ENCODE measurements at places on chromosomes 6 and 20. TPM values are rescaled to one million over a fixed set of nuclear protein-coding genes. Genes with fewer than 3 reads are reported as not detected.

The GRM1 gene
- total RNA-seq = not detected

GRCh38 chr20:58851221-58851968 is 693 bp upstream of the GNAS-AS1 start:
- no peaks in the 10 kb centered on the region for H3K36me3 ChIP-seq
- peaks cover 31% of the 10 kb centered on the region for H3K27me3 ChIP-seq
- no peak for DNase-seq
- peak overlapping the region; percentile 43 for H3K4me3 ChIP-seq
- H3K4me1 ChIP-seq = peaks cover 52% of the 10 kb centered on the region

The CCN2 gene
- not detected for total RNA-seq

The RGL2 gene
- 91.4 TPM for total RNA-seq

- peaks cover 39% of the 10 kb centered on the region for H3K36me3 ChIP-seq
- H3K4me3 ChIP-seq = no peak overlapping the region
- DNase-seq = no peak
- H3K4me1 ChIP-seq = no peaks in the 10 kb centered on the region
- no peak overlapping the region for H3K27ac ChIP-seq
Measured at GRCh38 chr6:44446626-44447300, 59.3 kb downstream of the CDC5L start.

GRCh38 chr20:653110-653589 is at the start of gene SRXN1:
Gene SRXN1, minus strand, starts transcription at chr20:653200. Its CDS starts 15 bp downstream, at chr20:653185.
- H3K4me1 ChIP-seq = peaks cover 22% of the 10 kb centered on the region
- peak; percentile 83 for DNase-seq
- H3K36me3 ChIP-seq = peaks cover 3% of the 10 kb centered on the region
- H3K4me3 ChIP-seq = peak within 1 kb of the TSS; percentile 59

The TRMT6 gene
- total RNA-seq = 13.0 TPM

DNA sequence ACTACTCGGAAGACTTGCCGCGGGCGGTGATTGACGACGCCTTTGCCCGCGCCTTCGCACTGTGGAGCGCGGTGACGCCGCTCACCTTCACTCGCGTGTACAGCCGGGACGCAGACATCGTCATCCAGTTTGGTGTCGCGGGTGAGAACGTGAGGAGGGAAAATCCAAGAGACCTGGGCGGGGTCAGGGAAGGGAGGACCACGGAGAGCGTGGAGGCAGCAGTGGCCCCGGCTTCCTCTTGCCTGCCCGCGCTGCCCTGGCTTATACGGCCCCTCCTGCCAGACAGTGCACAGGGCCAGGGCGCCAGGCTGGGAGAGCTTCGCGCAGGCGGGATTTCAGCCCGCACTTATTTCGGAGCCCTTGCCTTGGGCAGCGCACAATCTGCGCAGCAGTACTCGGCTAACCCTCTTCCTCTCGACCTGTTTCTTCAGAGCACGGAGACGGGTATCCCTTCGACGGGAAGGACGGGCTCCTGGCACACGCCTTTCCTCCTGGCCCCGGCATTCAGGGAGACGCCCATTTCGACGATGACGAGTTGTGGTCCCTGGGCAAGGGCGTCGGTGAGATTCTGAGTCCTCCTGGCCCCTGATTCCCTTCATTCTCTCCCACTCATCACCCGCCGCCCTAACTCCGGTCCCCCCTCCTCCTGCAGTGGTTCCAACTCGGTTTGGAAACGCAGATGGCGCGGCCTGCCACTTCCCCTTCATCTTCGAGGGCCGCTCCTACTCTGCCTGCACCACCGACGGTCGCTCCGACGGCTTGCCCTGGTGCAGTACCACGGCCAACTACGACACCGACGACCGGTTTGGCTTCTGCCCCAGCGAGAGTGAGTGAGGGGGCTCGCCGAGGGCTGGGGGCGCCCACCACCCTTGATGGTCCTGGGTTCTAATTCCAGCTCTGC is 2.0 kb downstream of the MMP9 start:
- DNase-seq = peak; percentile 58
- H3K4me3 ChIP-seq = no peak overlapping the region
- H3K4me1 ChIP-seq = peaks cover 82% of the 10 kb centered on the region

- no peaks in the 10 kb centered on the region for H3K4me1 ChIP-seq
- H3K4me3 ChIP-seq = no peak overlapping the region
- H3K27me3 ChIP-seq = no peaks in the 10 kb centered on the region
- H3K27ac ChIP-seq = no peak overlapping the region
- no peaks in the 10 kb centered on the region for H3K36me3 ChIP-seq
Measured at GRCh38 chr20:14922503-14923267, 585.3 kb upstream of the FLRT3 start.

- no peaks in the 10 kb centered on the region for H3K27me3 ChIP-seq
- H3K4me3 ChIP-seq = no peak overlapping the region
- no peaks in the 10 kb centered on the region for H3K36me3 ChIP-seq
- no peaks in the 10 kb centered on the region for H3K4me1 ChIP-seq
- H3K27ac ChIP-seq = no peak overlapping the region
Measured at GRCh38 chr6:70520575-70520974, 46.2 kb upstream of the SDHAF4 start.

GRCh38 chr6:94372229-94372628 is 952.9 kb upstream of the EPHA7 start:
- H3K27me3 ChIP-seq = no peaks in the 10 kb centered on the region
- no peak for DNase-seq

The ID4 gene
- total RNA-seq = not detected

DNA sequence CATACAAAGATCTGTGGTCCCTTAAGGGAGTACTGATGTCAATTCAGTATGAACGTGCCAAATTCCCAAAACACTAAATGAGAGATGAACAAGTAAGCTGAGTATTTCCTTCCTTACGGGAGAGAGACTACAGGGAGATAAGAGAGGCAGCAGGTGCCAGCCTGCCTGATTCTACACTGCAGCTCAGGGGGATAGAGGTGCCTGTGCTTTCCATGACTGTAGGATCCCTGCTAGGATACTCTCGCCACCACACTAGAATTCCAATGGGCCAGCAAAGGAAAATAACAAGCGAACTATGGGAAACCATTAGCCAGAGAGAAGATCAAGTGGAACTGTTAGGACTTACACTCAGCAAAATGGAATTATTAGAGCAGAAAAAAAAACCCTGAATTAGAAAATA is 198.5 kb upstream of the BTBD3 start:
- no peak overlapping the region for H3K27ac ChIP-seq
- no peaks in the 10 kb centered on the region for H3K36me3 ChIP-seq
- H3K4me3 ChIP-seq = no peak overlapping the region
- H3K27me3 ChIP-seq = no peaks in the 10 kb centered on the region

GRCh38 chr6:85273870-85274269 is 176.0 kb upstream of the NT5E start:
- no peak overlapping the region for H3K4me3 ChIP-seq
- no peaks in the 10 kb centered on the region for H3K27me3 ChIP-seq

- H3K36me3 ChIP-seq = peaks cover 59% of the 10 kb centered on the region
- no peaks in the 10 kb centered on the region for H3K27me3 ChIP-seq
- H3K27ac ChIP-seq = no peak overlapping the region
Measured at GRCh38 chr6:160103825-160104100, 17.9 kb upstream of the SLC22A1 start.

DNA sequence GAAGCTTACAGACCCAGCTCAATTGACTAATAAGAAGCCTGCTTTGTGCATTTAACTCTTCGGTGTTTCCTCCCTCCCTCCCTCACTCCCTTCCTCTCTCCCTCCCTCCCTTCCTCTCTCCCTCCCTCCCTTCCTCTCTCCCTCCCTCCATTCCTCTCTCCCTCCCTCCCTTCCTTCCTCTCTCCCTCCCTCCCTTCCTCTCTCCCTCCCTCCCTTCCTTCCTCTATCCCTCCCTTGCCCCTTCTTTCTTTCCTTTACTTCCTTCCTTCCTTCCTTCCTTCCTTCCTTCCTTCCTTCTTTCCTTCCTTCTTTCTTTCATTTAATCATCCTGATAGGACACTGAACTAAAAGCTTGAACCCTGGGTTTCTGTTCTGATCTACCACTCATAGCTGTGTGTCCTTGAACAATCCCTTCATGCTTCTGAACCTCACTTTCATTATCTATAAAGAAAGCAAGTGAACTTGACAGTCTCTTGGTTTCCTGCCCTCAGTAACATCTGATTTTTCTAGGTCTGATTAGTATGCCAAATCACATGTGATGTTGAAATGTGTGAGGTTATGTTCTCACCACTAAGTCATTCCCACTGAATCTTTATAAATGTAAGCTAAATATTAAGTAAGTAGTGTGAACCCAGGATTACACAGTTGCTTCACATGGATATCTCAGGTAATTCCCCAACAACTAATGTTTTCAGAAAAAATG is 132.3 kb upstream of the BMP2 start:
- no peaks in the 10 kb centered on the region for H3K36me3 ChIP-seq
- H3K27me3 ChIP-seq = no peaks in the 10 kb centered on the region
- DNase-seq = no peak
- no peak overlapping the region for H3K27ac ChIP-seq

The KIF13A gene
- 19.5 TPM for total RNA-seq

The SYCP2L gene
- total RNA-seq = 0.82 TPM

DNA sequence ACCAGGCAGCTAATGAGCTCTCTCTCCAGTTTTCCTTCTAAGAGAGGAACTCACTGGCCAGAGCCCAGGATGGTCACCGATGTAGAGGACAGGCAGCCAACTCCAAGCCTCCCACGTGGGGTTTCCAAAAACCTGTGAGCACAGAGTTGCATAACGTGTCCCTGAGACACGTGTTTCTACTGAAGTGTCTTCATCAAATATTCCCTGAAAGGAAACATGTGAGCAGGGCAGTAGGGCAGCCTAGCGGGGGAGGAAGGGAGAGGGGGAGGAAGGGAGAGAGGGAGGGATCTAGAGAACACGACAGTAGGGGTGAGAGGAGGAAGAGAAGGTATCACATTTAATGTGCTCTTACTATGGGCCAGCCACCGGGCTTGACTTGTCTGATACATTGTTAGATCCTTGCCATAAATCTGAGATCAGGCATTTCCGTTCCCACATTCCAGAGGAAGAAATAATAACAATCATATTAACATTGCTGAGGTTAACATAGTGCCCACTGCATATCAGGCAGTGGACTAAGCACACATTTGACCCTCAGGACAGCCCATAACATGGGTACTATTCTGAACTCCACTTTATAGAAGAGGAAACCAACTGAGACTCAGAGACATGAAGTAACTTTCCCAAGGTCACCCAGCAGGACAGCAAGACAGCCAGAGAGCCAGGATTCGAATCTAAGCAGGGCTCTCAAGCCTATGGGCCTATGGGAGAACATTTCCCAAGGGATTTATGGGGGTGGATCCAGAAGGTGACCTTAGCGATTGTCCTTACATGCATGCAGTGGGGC is 4.5 kb upstream of the SYS1 start:
- no peak for DNase-seq
- no peaks in the 10 kb centered on the region for H3K36me3 ChIP-seq
- H3K27me3 ChIP-seq = no peaks in the 10 kb centered on the region
- H3K4me3 ChIP-seq = no peak overlapping the region

DNA sequence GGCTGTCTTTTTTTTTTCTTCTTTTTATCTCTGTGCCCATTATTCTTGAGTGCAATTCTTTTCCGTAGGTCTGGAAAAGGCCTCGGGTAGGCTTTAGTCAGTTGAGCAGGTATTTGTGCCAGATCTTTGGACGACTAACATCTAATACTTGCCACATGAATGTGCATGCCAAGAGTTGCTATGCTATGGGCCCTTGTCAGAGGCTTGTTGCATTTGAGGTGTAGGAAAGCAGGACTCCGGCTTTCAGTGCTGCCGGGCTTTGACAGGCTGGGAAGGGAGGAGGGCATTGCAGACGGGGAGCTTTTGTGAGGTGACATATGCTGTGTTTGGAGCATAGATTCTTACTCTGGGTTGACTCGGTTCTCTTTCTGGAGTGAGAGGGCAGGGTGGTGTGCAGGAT is 10.2 kb downstream of the LRRC1 start:
- H3K27me3 ChIP-seq = no peaks in the 10 kb centered on the region
- H3K4me1 ChIP-seq = no peaks in the 10 kb centered on the region
- H3K36me3 ChIP-seq = no peaks in the 10 kb centered on the region
- no peak overlapping the region for H3K4me3 ChIP-seq

The IP6K3 gene
- total RNA-seq = not detected

- no peak for DNase-seq
- H3K4me1 ChIP-seq = no peaks in the 10 kb centered on the region
- H3K36me3 ChIP-seq = no peaks in the 10 kb centered on the region
- H3K27ac ChIP-seq = no peak overlapping the region
- H3K4me3 ChIP-seq = no peak overlapping the region
Measured at GRCh38 chr6:133644892-133645619, 243.9 kb upstream of the TCF21 start.

GRCh38 chr20:42099101-42099500 is 480.9 kb upstream of the CHD6 start:
- no peaks in the 10 kb centered on the region for H3K36me3 ChIP-seq
- no peaks in the 10 kb centered on the region for H3K27me3 ChIP-seq
- no peak for DNase-seq
- H3K27ac ChIP-seq = no peak overlapping the region
- H3K4me3 ChIP-seq = no peak overlapping the region

GRCh38 chr6:70312165-70312745 is 9.4 kb upstream of the COL9A1 start:
- H3K27ac ChIP-seq = no peak overlapping the region
- H3K36me3 ChIP-seq = no peaks in the 10 kb centered on the region
- no peaks in the 10 kb centered on the region for H3K4me1 ChIP-seq
- no peak for DNase-seq
- no peaks in the 10 kb centered on the region for H3K27me3 ChIP-seq

- no peaks in the 10 kb centered on the region for H3K4me1 ChIP-seq
- H3K27me3 ChIP-seq = no peaks in the 10 kb centered on the region
- no peak overlapping the region for H3K4me3 ChIP-seq
- H3K27ac ChIP-seq = no peak overlapping the region
- no peaks in the 10 kb centered on the region for H3K36me3 ChIP-seq
- no peak for DNase-seq
Measured at GRCh38 chr6:85600713-85601313, 7.2 kb upstream of the SNX14 start.

DNA sequence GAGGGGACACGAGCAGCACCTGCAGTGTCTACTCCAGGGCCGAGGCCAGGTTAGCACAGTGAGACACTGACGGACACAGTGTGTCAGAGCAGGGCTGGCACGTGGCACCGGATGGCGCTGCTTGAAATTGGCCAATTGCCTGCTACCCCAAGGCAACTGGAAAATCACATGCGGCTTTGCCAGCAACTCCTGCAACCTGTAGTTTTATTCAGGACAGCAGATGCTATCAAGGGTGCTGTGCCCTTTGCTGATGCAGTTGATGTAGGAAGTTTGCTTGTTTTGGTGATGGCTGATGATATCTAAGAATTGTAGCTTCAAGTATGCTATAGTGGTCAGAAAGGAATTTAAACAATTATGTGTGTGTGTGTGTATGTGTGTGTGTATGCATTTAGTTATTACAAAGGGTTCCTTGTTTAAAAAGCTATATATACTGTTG is 25.9 kb downstream of the RIN2 start:
- H3K4me3 ChIP-seq = no peak overlapping the region
- no peaks in the 10 kb centered on the region for H3K27me3 ChIP-seq
- no peaks in the 10 kb centered on the region for H3K36me3 ChIP-seq
- no peak for DNase-seq
- no peak overlapping the region for H3K27ac ChIP-seq

The COL9A3 gene
- total RNA-seq = 1.9 TPM

The TOX2 gene
- total RNA-seq = 1.8 TPM

The OOEP gene
- 1.1 TPM for total RNA-seq

- H3K36me3 ChIP-seq = no peaks in the 10 kb centered on the region
- no peaks in the 10 kb centered on the region for H3K27me3 ChIP-seq
- no peak overlapping the region for H3K4me3 ChIP-seq
- H3K27ac ChIP-seq = no peak overlapping the region
Measured at GRCh38 chr6:6604566-6604965, 16.0 kb downstream of the LY86 start.

GRCh38 chr6:132202574-132202973 is 198.7 kb downstream of the MOXD1 start:
- H3K27me3 ChIP-seq = no peaks in the 10 kb centered on the region
- H3K4me1 ChIP-seq = no peaks in the 10 kb centered on the region
- H3K27ac ChIP-seq = no peak overlapping the region

The SIRPB2 gene
- total RNA-seq = 2.2 TPM

- peaks cover 15% of the 10 kb centered on the region for H3K4me1 ChIP-seq
- no peaks in the 10 kb centered on the region for H3K36me3 ChIP-seq
- no peaks in the 10 kb centered on the region for H3K27me3 ChIP-seq
- no peak for DNase-seq
- no peak overlapping the region for H3K4me3 ChIP-seq
Measured at GRCh38 chr20:60113024-60113724, 155.0 kb downstream of the CDH26 start.

Data from natural killer cell (primary cell).